ENCODE measurements at places on chromosomes 2 and 18.

GRCh38 chr18:22974707-22975106 is 41.6 kb downstream of the RBBP8 start:
- DNase-seq = no peak

GRCh38 chr2:95349568-95350322 is 52.6 kb downstream of the KCNIP3 start:
- DNase-seq = no peak

DNA sequence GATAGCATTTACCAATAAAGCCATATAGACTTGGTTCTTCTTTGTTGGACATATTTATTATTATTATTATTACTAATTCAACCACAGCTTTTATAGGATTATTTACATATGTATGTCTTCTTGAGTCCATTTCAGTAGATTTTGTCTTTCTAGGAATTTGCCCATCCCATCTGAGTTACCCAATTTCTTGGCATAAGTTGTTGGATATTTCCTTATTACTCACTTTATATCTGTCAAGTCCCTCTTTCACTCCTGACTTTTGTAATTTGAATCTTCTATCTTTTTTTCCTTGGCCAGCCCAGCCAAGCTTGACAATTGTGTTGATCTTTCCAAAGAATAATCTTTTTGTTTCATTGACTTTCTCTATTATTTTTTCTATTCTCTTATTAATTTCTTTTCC is 543.7 kb downstream of the SUCLG1 start:
- no peak for DNase-seq

- DNase-seq = no peak
Observed at GRCh38 chr18:58911766-58912165, 47.1 kb downstream of the ZNF532 start.

- no peak for DNase-seq
Observed at GRCh38 chr18:57084331-57085271, 62.3 kb upstream of the BOD1L2 start.

DNA sequence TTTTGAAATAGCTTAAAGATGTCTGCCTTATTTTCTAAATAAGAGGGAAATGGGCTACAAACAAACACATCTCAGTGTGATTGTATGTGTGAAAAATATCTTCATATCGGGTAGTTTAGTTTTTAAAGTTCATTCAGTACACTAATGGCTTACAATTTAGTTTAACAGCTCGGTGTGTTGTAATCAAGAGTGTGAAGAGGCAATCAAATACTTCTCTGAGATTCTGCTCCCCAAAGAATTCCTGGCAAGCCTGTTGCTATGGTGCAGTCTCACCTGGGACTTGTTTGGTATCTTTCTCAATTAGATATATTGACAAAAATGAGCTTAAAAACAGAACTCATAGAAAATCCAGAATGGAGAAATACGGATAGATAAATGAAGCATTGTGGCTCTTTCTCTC is 99.4 kb downstream of the PKP4 start:
- no peak for DNase-seq
